Gastrocnemius medialis (tissue), 4 donors: ENCODE measurements at places on chromosomes 4 and X.

GRCh38 chr4:59455751-59456150 lies 1744.4 kb upstream of the ADGRL3 start:
- no peaks in the 10 kb centered on the region for H3K36me3 ChIP-seq
- no peak for DNase-seq
- H3K27me3 ChIP-seq = no peaks in the 10 kb centered on the region
- no peak overlapping the region for H3K27ac ChIP-seq
- H3K4me3 ChIP-seq = no peak overlapping the region

GRCh38 chr4:52932591-52933470 lies 70.7 kb downstream of the RASL11B start:
- H3K27ac ChIP-seq = no peak overlapping the region
- H3K27me3 ChIP-seq = no peaks in the 10 kb centered on the region
- DNase-seq = no peak
- H3K4me1 ChIP-seq = peaks cover 17% of the 10 kb centered on the region
- H3K36me3 ChIP-seq = no peaks in the 10 kb centered on the region
- H3K4me3 ChIP-seq = no peak overlapping the region

DNA sequence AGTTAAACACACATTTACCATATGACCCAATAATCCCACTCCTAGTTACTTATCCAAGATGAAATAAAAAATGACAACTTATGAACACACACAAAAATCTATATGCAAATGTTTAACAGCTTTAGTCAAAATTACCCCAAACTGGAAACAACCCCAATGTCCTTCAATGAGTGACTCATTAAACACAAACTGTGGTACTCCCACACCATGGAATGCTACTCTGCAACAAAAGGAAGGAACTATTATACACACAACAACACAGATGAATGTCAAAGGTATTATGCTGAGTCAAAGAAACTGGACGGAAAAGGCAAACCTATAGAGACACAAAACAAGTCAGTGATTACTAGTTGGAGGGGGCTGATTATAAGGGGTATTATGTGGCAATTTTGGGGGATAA lies 40.5 kb downstream of the MED14 start:
- no peak for DNase-seq
- H3K4me3 ChIP-seq = no peak overlapping the region
- H3K27ac ChIP-seq = no peak overlapping the region
- H3K36me3 ChIP-seq = peaks cover 19% of the 10 kb centered on the region
- no peaks in the 10 kb centered on the region for H3K27me3 ChIP-seq

GRCh38 chrX:18203631-18204030 lies 17.1 kb downstream of the BEND2 start:
- no peaks in the 10 kb centered on the region for H3K4me1 ChIP-seq
- no peaks in the 10 kb centered on the region for H3K27me3 ChIP-seq
- H3K4me3 ChIP-seq = no peak overlapping the region
- no peak for DNase-seq
- H3K27ac ChIP-seq = no peak overlapping the region
- H3K36me3 ChIP-seq = no peaks in the 10 kb centered on the region

- H3K4me1 ChIP-seq = peaks cover 75% of the 10 kb centered on the region
- no peak for DNase-seq
- H3K4me3 ChIP-seq = no peak overlapping the region
- no peaks in the 10 kb centered on the region for H3K36me3 ChIP-seq
- H3K27me3 ChIP-seq = peaks cover 8% of the 10 kb centered on the region
Observed at GRCh38 chrX:40086569-40087335, 11.0 kb downstream of the BCOR start.

DNA sequence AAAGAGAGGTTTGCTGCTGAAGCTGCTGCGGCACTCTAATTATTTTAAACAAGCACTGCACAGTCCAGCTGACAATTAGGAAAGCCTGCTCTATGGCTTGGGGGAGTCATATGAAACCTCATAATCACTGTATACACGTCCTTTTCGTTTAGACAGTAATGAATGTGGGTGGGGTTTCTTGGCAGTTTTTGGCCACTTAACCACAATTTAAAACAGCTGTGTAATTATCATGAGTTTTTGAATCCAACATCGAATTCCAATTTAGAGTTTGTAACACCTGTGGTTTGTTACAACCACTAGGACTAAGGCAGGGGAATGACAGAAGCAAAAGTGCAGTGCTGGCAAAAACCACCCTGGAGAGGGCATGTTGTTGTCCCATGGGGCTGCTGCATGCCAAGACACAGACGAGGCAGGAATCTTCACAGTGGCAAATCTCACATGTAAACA lies 99.5 kb downstream of the CXXC4 start:
- no peak for DNase-seq
- no peak overlapping the region for H3K27ac ChIP-seq
- no peak overlapping the region for H3K4me3 ChIP-seq
- H3K36me3 ChIP-seq = no peaks in the 10 kb centered on the region
- peaks cover 4% of the 10 kb centered on the region for H3K4me1 ChIP-seq
- no peaks in the 10 kb centered on the region for H3K27me3 ChIP-seq

DNA sequence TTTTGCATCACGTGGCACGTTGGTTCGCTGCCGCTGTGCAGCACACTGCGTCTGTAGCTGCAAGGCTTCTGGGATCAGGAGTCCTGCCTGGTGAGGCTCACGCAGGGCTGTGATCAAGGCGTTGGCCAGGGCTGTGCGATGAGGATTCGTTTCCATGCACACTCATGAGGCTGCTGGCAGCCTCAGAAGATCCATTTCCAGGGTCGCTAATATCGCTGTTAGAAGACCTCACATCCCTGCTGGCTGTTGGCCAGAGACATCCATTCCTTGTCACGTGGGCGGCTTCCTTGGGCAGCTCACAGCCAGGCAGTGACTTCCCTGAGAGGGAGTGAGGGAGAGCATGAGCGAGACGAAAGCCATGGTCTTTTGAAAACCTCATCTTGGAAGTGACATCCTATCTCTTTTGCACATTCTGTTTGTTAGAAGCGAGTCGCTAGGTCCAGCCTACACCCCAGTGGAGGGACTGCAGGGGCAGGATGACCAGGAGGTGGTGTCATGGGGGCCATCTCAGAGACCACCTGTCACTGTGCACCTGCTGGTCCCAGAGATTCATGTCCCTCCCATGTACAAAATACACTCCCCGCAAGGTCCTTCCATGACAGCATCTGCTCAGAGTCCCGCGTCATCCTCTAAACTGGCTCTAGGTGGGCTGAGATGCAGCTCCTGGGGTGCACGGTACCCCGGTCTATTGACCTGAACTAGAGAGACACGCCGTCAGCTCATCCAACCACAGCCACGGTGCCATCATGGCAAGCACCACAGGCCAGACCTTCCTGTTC lies 12.2 kb downstream of the RGS12 start:
- no peaks in the 10 kb centered on the region for H3K27me3 ChIP-seq
- no peaks in the 10 kb centered on the region for H3K36me3 ChIP-seq
- H3K4me1 ChIP-seq = peaks cover 26% of the 10 kb centered on the region
- DNase-seq = no peak

DNA sequence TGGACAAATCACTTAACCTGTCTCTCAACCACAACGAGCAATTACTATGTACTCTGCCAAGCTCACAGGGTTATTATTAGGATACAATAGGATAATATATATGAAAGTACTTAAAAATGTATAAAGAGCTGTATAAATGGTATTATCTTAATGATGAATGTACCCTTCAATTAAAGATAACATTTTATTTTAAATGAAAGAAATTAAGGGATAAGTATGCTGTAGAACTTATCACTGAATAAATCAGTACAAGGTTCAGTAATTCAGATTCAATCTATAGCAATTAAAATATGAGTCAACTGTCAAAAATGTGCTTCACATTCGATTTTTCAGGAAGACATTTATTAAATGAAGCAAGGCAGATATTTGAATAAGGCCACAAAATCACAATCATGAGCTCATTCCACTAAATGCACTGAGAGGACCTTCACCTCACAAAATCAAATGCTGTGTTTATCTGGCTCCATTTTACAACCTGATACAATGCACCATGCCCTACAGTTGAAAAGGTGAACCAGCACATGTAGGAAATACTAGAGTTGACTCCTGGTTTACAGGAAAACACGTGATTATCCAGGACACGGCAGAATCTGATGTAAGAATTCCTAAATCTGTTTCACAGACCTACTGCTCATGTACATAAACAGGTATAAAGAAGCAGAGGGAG lies 4.4 kb downstream of the LRCH2 start:
- H3K4me1 ChIP-seq = no peaks in the 10 kb centered on the region
- H3K27me3 ChIP-seq = no peaks in the 10 kb centered on the region
- H3K36me3 ChIP-seq = no peaks in the 10 kb centered on the region
- DNase-seq = no peak

DNA sequence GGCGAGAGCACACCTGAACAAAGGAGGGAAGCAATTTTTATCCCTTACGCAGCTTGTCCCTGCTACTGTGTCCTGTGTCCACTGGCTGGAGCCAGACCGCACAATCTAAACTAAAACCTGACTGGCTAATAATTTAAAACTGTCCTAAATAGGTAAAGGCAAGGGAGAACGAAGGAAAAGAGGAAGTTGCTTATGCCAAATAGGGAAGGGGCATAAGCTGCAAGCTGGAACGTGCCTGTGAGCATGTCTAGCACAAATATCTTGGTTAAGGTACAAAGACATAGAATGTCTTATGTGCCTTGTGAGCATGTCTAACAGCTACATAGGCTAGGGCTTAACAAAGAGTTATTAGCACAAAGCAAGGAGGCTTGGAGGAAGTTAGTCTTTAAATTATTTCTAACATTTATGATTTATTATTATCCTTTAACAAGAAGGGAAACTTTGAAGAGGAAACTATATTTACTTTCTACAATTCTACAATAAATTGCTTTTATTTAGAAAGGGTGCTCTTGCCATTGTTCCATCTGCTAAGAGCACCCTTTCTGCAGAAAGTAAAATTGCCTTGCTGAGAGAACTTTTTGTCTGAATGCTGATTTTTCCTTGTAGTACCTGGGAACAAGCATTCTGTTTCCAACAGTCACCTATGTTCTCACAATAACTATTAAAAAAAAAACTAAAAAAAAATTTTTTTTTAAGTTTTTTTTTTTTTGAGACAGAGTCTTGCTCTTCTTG lies 80.6 kb upstream of the CBR4 start:
- H3K27me3 ChIP-seq = no peaks in the 10 kb centered on the region
- no peak for DNase-seq
- no peak overlapping the region for H3K4me3 ChIP-seq
- H3K27ac ChIP-seq = no peak overlapping the region
- H3K4me1 ChIP-seq = no peaks in the 10 kb centered on the region
- peaks cover 11% of the 10 kb centered on the region for H3K36me3 ChIP-seq

GRCh38 chrX:14616836-14617235 lies 87.5 kb downstream of the GLRA2 start:
- H3K27ac ChIP-seq = no peak overlapping the region
- no peak for DNase-seq
- no peaks in the 10 kb centered on the region for H3K27me3 ChIP-seq
- H3K4me1 ChIP-seq = no peaks in the 10 kb centered on the region
- H3K4me3 ChIP-seq = no peak overlapping the region

GRCh38 chrX:84487365-84488353 lies 14.6 kb downstream of the HDX start:
- H3K4me3 ChIP-seq = no peak overlapping the region
- H3K36me3 ChIP-seq = no peaks in the 10 kb centered on the region
- no peak overlapping the region for H3K27ac ChIP-seq
- no peaks in the 10 kb centered on the region for H3K4me1 ChIP-seq
- H3K27me3 ChIP-seq = no peaks in the 10 kb centered on the region
